ENCODE measurements at places on chromosomes 12 and 14.
A peak's percentile ranks its signal among the peaks of the same experiment; 100 is the strongest.

DNA sequence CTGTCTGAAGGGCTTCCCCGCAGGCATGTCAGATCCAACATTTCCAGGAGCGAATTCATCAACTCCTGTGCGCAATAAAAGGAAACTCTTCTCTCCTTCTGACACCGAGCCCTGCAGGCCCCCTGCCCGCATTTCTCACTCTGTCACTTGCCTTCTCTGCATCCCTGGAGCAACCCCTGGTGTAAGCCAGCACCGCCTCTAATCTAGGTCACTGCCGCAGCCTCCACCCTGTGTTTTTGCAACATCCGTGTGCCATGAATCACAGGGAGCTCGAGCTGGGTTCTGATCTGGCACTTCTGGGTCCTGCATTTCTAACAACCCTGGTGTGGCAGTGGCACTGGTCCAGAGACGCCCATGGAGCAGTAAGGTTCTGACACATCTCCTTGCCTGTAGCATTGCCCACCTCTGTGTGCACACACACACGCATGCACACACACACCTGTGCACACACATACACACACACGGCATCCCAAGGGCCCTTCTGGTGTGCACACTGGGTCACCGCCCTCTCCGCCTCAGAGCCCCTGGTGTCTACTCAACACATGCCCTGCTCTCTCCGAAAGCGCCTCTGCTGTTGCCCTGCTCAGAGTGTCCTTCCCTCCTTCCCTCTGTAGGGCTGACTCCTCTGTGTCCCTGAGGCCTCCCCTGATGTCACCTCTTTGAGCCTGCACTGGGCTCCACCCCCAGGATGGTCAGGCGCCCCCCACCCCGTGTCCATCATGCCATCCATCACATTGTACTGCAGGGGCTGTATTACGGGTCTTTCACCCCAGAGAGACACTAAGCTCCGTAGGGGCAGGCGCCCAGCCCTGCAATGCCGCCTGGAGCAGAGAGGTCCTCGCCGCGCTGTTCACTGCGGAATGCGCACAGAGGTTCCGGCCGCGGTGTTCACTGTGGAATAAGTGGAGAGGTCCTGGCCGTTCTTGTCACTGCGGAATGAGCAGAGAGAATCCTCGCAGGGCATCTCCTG, 111.4 kb upstream of the SFSWAP start:
- no peak overlapping the region for H3K4me3 ChIP-seq
- DNase-seq = no peak
- peaks cover 3% of the 10 kb centered on the region for H3K27me3 ChIP-seq
- no peak overlapping the region for H3K27ac ChIP-seq
- H3K4me1 ChIP-seq = peaks cover 25% of the 10 kb centered on the region
- peaks cover 4% of the 10 kb centered on the region for H3K36me3 ChIP-seq

DNA sequence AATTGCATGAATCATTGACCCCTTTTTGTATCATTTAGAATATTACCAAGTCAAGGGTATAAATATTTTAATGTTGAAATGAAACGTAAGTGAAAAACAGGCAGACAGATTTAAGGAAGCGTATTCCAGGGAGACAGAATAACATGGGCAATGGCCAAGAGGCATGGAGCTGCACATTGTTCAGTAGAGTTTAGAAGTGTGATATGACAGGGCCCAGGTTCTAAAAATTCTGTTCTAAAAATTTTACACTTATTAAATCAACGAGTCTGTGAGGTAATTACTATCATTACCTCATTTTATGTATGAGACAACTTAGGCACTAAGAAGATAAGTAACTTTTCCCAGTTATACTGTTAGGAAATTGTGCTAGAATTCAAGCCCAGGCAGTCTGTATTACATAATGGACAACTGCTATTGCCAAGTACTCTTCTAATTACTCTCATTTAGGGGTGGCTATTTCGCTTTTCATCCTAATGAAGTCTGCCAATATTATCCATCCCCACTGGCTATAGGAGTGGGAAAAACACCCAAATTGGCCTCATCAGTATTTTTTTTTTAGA, 103.2 kb upstream of the NAV3 start:
- H3K27ac ChIP-seq = no peak overlapping the region
- no peak for DNase-seq
- H3K36me3 ChIP-seq = no peaks in the 10 kb centered on the region

DNA sequence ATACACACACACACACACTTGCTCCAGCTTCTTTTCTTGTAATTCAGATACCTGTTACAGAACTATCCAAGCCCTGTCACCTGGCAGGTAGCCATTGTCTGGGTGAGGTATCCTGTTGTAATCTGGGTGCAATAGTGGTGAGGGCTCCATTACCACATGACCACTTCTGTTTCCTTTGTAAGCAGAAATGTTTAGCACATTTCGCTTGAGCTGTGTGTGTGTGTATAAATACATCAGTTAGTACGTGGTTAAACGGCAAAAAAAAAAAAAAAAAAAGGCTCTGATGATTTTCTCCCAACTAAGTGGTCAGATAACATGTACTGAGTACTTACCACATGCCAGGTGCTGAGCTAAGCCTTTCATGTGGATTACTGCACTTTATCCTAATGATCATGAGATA, 129.3 kb upstream of the SSTR1 start:
- peaks cover 18% of the 10 kb centered on the region for H3K36me3 ChIP-seq
- no peaks in the 10 kb centered on the region for H3K27me3 ChIP-seq
- peak overlapping the region; percentile 79 for H3K27ac ChIP-seq

DNA sequence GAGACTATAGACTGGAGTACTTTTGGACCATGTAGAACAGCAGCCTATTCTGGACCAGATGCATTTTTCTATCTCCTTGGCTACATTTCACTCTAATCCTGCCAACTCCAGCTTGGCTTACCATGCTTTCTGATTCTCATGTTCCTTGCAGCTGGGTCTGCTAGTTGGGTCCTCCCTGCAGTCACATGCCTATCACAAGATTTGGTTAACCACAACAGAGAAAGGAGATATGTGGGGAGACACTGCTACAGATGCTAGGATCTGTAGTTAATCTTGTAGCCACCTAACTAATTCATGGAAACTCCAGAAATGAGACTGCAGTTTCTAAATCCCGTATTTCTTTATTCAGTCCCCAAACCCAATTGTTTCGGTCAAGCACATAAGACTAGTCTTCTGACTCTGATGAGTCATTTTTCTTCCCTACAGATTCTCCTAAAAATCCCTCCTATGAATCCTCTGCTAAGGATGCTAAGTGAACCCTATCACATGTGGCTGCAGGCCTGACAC, 410.6 kb downstream of the DAD1 start:
- H3K4me1 ChIP-seq = peaks cover 24% of the 10 kb centered on the region
- H3K27ac ChIP-seq = peak overlapping the region; percentile 80
- DNase-seq = no peak
- H3K4me3 ChIP-seq = no peak overlapping the region
- H3K36me3 ChIP-seq = no peaks in the 10 kb centered on the region

DNA sequence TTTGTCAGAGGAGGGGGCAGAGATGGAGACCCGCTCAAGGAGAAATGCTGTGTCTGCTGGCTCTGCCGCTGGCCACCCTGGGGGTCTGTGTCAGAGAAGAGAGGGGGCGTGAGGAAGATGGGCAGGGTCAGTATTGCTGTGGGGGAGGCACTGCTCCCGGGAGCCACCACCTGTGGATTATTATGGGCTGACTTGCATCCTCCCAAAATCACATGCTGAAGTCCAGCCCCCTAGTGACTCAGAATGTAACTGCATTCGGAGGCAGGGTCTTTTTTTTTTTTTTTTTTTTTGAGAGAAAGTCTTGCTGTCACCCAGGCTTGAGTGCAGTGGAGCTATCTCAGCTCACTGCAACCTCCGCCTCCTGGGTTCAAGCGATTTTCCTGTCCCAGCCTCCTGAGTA, 12.3 kb downstream of the ABCD4 start:
- H3K4me1 ChIP-seq = no peaks in the 10 kb centered on the region
- H3K27me3 ChIP-seq = no peaks in the 10 kb centered on the region
- no peak overlapping the region for H3K27ac ChIP-seq
- peaks cover 16% of the 10 kb centered on the region for H3K36me3 ChIP-seq
- H3K4me3 ChIP-seq = no peak overlapping the region

DNA sequence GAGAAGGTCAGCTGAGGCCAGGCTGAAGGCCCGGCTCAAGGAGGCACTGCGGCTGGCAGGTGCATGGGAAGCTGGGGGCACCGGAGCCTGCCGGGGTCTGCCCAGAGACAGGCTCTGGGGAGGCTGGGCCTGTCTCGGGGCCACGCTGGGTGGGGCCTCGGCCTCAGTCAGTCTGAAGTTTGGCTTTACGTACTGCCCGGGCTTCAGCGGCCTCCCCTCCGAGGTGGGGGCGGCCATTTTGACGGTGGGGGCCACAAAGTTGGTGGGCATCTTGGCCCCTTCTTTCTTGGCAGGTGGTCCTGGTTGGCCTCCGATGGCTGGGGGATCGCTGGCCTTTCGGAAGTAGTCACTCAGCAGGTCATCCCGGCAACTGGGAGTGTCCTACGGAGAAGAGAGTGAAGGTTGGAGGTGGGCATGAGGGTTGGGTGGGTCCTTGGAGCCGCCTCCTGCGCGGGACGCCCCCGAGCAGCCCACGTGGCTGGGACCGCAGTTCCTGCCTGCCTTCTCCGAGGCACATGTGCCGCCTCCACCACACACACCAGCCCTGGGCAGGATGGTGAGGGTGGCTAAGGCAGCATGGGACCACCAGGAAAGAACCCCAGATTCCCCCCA, 28.9 kb upstream of the GPR68 start:
- DNase-seq = no peak
- peaks cover 9% of the 10 kb centered on the region for H3K4me1 ChIP-seq
- peaks cover 48% of the 10 kb centered on the region for H3K36me3 ChIP-seq
- no peak overlapping the region for H3K4me3 ChIP-seq
- no peak overlapping the region for H3K27ac ChIP-seq
- no peaks in the 10 kb centered on the region for H3K27me3 ChIP-seq

DNA sequence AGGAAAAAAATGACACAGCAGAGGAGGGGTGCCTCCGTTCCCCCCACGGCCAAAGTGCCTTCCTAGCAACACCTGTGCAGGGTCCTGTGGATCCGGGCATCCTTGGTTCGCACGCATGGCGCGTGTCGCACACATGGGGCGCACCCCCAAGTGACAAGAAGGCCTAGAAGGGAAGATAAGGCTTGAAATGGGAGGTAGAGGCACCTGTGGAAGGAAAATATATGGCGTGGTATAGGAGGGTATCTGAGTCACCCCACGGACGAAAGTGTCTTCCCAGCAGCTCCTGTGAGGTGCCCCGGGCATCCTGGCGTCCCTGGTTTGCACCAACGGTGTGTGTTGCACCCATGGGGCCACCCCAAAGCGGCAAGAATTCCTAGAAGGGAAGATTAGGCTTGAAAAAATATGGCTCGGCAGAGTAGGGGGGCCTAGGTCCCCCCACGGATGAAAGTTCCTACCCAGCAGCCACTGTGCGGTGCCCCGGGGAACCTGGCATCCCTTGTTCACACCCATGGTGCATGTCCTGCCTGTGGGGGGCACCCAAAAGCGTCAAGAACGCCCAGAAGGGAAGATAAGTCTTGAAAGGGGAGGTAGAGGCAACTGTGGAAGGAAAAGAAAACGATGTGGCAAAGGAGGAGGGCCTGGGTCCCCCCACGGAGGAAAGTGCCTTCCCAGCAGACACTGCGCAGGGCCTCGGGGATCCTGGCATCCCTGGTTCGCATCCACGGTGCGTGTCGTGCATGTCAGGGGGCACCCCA, 280.0 kb downstream of the ALG10 start:
- peaks cover 2% of the 10 kb centered on the region for H3K36me3 ChIP-seq
- H3K27ac ChIP-seq = no peak overlapping the region
- H3K4me1 ChIP-seq = no peaks in the 10 kb centered on the region
- DNase-seq = no peak
- no peak overlapping the region for H3K4me3 ChIP-seq
- no peaks in the 10 kb centered on the region for H3K27me3 ChIP-seq

- H3K4me3 ChIP-seq = no peak overlapping the region
- H3K4me1 ChIP-seq = peaks cover 3% of the 10 kb centered on the region
- DNase-seq = no peak
- H3K27me3 ChIP-seq = no peaks in the 10 kb centered on the region
- peaks cover 7% of the 10 kb centered on the region for H3K36me3 ChIP-seq
- H3K27ac ChIP-seq = no peak overlapping the region
Measured at GRCh38 chr14:89293314-89293916, 123.6 kb downstream of the FOXN3 start.

GRCh38 chr14:84579292-84579691, 950.7 kb upstream of the FLRT2 start:
- no peak overlapping the region for H3K27ac ChIP-seq
- H3K36me3 ChIP-seq = no peaks in the 10 kb centered on the region
- no peak overlapping the region for H3K4me3 ChIP-seq
- no peaks in the 10 kb centered on the region for H3K4me1 ChIP-seq
- DNase-seq = no peak

DNA sequence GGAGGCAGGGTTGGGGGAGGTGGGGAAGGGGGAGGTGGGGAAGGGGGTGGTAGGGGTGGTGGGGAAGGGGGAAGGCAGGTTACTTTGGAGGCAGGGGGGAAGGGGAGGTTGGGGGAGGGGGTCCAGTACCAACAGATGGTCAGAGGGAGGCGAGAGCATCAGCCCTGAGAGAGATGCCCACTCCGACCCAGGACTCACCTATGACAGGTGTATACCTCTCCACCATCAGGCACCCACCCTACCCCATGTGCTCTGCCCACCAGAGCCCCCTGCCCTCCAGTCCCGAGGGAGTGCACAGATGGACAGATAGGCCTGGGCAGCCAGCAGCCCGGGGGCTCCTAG, 18.6 kb downstream of the JAG2 start:
- no peak overlapping the region for H3K27ac ChIP-seq
- DNase-seq = peak; percentile 14
- no peaks in the 10 kb centered on the region for H3K4me1 ChIP-seq

GRCh38 chr12:78767264-78767981, 97.2 kb upstream of the SYT1 start:
- DNase-seq = no peak
- no peak overlapping the region for H3K4me3 ChIP-seq
- no peak overlapping the region for H3K27ac ChIP-seq
- no peaks in the 10 kb centered on the region for H3K36me3 ChIP-seq

DNA sequence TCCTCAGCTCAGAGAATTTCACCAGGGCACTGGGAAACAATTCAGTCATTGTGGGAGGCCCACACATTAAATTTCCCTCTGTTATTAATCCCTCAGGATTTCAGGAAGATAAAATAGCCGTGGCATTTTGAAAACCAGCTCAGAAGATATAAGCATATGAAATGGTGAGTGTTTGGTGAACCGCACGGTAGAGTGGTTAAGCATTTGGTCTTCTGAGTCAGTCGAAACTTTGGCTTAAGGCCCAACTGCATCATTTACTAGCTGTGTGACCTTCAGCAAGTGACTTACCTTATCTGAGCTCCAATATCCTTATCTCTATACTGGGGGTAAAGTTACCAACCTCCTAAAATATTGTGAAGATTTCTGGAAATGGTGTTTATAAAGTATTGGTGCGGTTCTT, 5.2 kb upstream of the VRK1 start:
- peaks cover 21% of the 10 kb centered on the region for H3K4me1 ChIP-seq
- no peak overlapping the region for H3K27ac ChIP-seq
- H3K36me3 ChIP-seq = no peaks in the 10 kb centered on the region
- no peak overlapping the region for H3K4me3 ChIP-seq
- H3K27me3 ChIP-seq = peaks cover 28% of the 10 kb centered on the region

- H3K36me3 ChIP-seq = peaks cover 3% of the 10 kb centered on the region
- H3K27me3 ChIP-seq = peaks cover 33% of the 10 kb centered on the region
- DNase-seq = no peak
- H3K4me1 ChIP-seq = peaks cover 39% of the 10 kb centered on the region
- peak overlapping the region; percentile 87 for H3K27ac ChIP-seq
Measured at GRCh38 chr14:66508547-66508845, 549 bp downstream of the GPHN start.

- peaks cover 41% of the 10 kb centered on the region for H3K27me3 ChIP-seq
- H3K36me3 ChIP-seq = peaks cover 6% of the 10 kb centered on the region
- no peak overlapping the region for H3K4me3 ChIP-seq
- peak overlapping the region; percentile 42 for H3K27ac ChIP-seq
- peaks cover 2% of the 10 kb centered on the region for H3K4me1 ChIP-seq
- DNase-seq = no peak
Measured at GRCh38 chr14:79279645-79280597, 931.4 kb downstream of the DIO2 start.

Data from activated naive CD4-positive, alpha-beta T cell treated with anti-CD3 and anti-CD28 coated beads, Interleukin-2, amount 10 ng/mL, durations not matched to agents 7 days and 5 days (primary cell).